ENCODE measurements at places on chromosomes 1 and 21.

DNA sequence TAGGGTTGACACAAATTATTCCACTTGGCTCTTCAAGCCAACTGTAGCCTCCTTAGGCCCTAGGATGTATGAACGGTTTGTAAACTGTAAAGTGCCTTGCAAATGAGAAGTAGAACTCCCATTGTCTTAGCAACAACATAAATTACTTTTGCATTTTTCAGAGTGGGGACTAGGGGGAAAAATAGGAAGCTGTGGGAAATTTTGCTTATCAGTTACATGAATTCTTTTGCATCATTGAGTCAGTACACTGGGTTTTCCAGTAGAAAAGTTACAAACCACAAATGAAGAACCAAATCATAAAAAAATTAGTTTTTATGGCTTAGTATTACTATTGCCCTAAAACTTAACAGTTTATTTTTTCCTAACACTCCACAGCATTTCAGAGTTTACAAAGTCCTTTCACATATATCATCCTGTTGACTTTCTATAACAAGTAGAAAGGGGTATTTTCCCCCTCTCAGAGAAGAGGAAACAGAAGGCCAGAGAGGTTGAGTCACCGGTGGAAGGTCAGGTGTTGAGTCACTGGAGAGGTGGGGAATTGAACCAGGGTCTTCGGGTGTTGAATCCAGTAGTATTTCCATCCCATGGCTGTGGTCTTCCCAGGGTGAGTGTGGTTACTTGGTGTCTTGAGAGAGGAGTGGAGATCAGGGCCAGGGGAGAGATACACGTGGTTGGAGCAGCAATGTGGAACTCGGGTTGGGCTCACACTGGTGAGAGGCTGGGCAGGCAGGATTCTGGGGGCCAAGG, 71.9 kb upstream of the USP24 start:
- DNase-seq, result no peak

GRCh38 chr1:41547781-41548560, 63.5 kb upstream of the EDN2 start:
- DNase-seq, result no peak

DNA sequence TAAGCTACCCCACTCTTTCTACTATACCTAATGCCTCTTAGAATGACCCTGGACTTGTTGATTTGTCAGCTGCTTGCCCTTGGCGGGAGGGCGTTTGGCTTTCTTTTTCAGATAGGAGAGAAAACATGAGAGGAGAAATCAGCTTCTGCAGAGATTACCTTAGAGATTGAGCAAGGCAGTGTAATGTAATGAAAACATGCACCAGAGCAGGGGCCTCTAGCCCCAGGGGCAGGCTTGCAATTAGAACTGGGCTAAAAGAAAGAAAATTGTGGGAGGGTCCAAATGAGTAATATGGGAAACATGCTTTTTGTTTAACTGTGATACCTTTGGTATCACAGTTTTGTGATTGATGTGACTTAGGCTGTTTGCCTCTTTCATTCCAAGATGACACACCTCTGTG, 89.7 kb downstream of the PBX1 start:
- DNase-seq, result no peak

DNA sequence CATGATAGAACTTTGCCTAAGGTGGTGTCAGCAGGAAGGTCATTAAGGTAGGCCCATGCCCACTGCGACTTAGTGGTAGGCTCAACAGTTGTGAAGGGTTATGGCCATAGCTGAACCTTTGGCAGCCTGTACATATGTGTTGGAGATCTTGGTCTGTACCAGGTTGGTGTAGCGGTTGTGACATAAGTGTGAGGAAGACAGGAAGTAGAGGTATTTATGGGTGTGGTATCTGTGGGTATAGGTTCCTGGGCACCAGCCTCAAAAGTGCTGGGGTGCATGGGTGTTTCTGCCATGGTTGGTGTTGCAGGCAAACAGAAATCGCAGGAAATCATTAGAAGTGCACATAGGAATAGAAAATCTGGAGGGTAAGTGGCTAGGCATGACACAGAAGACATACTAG, 18.6 kb upstream of the LRIF1 start:
- no peak for DNase-seq

- no peak for DNase-seq
Measured at GRCh38 chr1:94629259-94630181, 88.0 kb upstream of the F3 start.

DNA sequence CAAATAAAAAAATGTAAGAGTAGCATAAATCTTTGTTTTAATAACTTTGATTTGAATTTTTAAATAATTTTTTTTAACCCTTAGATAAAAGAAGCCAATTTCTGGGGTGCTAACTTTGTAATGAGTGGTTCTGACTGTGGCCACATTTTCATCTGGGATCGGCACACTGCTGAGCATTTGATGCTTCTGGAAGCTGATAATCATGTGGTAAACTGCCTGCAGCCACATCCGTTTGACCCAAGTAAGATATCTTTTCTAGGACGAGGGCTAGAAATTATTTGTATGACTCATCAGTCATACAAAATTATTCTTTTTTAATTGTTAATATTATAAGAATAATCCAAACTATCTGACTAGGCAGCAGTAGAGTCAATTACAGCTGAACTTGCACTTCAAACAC, 71.2 kb downstream of the GPR161 start:
- no peak for DNase-seq

DNA sequence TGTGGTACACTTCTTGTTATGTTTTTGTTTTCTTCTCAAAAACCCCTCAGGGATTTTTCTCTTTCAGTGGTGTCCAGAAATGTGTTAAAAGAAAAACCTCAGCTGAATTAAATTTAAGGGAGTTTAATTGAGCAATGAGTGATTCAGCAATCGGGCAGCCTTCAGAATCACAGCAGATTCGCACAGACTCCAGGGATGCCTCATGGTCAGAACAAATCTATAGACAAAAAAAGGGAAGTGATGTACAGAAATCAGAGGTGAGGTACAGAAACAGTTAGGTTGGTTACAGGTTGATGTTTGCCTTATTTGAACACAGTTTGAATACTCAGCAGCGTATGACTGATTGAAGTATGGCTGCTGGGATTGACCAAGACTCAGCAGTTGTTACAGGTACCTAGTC, 86.2 kb downstream of the TLR5 start:
- no peak for DNase-seq

DNA sequence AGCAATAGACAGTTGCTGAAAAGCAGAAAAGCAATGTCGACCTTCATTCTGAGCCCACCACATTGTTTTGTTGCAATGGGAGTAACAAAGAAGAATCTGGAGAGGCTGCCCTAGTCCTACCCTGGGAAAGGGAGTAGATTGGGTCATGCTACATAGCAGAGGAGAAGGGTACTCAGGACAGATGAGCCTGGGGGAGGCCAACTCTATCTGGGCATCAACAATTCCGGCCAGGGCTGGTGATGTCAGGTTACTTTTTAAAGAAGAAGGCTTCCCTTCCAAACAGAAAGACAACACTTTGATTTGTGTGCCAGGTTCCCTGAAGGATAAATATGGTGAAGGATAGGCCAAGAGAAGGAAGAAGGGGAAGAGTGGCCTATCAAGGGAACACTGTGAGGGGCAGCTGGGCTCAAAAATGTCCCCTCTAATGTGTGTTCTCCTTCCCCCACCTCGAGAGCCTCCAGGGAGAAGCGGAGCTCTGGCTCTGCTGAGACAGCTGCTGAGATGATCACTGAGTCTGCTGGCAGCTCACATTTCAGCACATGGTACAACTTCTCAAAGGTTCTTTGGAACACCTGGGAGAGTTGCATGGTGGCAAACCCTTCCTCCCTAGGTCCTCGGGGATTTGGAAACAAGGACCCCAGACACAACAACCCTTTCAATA, 3.2 kb upstream of the ADIPOR1 start:
- DNase-seq, result no peak

DNA sequence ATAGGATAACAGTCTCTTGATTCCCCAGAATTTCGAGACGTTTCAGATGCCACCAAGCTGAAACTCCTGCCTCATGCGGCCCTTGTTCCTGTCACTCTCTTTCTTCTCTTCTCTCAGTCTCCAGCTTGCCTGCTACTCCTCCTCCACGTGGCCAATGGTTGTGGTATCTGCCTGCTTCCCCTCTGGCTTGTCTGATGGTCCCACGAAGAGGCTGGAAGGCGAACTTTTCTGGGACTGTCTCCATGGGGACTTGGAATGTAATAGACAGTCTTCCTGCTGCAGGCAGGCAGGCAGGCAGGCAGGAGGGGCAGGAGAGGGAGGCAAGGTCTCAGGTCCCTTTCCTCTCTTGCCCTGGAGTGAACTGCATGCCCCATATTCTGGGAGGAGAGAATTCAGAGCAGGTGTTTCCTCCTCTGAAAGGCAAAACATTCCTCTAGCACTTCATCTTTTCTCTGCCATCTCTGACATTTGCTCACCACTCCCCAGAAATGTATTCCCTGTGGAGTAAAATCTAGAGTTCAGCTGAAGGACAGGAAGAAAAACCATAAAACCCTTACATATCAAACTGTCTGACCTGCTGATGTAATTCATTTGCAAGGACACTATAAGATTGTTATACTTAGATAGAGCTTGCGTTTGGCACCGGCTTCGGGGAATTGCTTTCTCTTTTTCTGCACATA, 64.1 kb upstream of the GNG12 start:
- no peak for DNase-seq

- no peak for DNase-seq
Measured at GRCh38 chr1:220652995-220653394, 37.2 kb upstream of the C1orf115 start.

DNA sequence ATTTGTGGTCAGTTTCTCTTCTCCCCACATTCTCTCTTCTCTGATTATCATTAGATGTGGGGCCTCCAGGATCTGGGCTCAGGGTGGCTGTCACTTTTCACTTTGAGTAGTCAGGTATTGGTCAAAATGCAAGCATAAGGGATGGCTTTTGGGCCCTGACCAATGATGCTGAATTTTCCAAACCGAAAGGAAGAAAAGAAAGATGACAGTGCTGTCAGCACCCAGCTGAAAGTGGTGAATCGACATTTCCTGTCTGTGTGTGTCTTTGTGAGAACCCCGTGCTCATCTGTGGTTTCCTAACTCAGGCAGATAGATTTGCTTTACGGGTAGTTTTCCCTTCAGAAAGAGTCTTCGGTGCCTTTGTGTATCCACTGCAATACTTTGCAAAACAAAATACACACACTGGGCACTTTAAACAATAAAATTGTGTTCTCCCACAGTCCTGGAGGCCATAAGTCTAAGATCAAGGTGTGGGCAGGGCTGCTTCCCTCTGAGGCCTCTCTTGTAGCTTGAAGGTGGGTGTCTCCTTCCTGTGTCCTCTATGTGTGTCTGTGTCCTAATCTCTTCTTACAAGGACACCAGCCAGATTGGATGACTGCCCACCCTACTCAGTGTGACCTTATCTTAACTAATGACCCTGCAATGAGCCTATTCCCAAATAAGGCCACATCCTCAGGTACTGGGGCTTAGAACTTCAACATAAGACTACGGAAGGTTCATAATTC, 274.8 kb upstream of the AJAP1 start:
- no peak for DNase-seq

DNA sequence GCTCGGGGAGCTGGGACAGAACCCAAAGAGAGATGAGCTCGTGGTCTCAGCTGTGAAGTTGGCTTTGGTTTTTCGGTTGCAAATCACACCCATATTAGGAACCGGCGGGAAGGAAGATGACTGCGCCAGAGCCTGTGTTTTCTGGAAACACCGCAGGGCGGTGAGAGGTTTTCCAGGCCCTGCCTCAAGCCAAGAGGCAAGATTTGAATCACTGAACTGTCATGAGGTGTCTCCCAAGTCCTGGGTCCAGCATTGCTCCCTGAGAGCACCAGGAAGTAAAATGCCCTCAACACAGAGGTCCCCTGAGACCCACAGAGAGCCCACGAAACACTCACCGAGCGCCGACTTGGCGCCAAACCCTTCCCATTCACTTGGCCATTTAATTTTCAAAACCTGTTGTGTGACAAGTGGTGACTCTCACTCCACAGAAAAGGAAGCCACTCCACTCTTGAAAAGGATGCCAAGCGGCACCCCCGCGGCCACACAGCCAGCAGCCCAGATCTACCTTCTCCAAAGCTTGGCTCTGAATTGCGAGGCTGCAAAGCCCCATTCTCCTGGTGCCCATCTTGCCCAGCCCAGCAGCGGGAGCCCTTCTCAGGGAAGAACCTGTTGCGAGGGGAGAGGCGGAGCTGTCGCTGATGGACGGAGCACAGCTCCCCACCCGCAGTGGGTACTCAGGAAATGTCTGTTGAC, 99.0 kb upstream of the RUNX3 start:
- no peak for DNase-seq

- DNase-seq, result no peak
Measured at GRCh38 chr1:166083887-166084286, 82.9 kb downstream of the FAM78B start.

DNA sequence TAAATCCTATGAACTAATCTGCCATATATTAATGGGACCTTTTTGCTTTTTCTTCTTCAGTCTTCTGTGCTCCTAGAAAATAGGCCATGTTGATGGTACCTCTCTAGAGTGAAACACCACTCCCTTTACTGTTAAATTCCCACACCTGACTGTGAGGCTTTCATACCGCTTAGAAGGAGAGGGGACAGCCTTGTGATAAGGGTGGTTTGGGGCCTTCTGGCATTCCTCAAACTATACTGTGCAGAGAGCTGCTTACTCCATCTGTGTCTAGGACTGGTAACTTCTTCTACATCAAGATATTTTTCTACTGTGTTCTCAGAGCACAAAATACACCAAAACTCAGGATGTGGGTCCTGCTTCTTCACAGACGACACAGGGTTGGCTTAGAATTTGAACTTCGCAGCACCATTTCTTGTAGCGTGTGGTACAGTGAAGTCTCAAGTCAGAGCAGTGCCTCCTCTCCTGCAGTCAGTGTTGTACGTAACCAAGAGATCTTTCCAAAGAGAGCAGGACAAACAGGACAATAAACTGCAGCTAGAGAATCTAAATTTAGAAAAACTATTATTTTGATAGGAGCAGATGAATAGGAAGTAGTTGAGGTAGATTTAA, 43.8 kb downstream of the MACO1 start:
- DNase-seq, result no peak

DNA sequence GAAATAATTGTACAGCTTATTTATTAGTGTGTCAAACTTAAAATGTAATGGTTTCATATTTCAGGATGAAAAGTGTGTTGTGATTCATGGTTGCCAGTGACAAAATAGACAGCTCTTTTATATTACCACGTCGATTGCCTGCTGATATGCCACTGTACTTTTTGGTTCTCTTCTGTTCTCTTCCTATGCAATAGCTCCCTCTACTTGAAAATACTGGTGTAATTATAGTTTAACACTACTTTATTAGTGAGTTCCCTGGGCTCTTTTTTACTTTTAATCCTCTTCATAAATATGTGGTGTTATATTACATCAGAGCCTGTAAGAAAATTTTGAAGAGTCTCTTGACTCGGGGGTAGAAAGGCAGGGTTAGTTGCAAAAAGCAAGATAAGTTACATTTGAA, 111.3 kb downstream of the PATJ start:
- DNase-seq, result no peak

DNA sequence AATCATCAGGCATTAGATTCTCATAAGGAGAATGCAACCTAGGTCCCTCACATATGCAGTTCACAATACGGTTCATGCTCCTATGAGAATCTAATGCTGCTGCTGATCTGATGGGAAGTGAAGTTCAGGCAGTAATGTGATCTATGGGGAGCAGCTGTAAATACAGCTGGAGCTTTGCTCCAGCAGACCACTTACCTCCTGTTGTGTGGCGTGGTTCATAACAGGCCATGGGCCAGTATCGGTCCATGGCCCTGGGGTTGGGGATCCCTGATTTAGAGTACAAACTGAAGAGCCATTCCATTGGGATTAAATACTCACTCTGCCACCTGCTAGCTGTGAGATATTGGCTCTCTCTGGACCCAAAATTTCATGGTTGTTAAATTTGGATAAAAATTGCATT, 244.6 kb upstream of the POGK start:
- no peak for DNase-seq

Measured in naive B cell (primary cell).